Astrocyte of the spinal cord (primary cell): ENCODE measurements at places on chromosomes 12 and 14.

DNA sequence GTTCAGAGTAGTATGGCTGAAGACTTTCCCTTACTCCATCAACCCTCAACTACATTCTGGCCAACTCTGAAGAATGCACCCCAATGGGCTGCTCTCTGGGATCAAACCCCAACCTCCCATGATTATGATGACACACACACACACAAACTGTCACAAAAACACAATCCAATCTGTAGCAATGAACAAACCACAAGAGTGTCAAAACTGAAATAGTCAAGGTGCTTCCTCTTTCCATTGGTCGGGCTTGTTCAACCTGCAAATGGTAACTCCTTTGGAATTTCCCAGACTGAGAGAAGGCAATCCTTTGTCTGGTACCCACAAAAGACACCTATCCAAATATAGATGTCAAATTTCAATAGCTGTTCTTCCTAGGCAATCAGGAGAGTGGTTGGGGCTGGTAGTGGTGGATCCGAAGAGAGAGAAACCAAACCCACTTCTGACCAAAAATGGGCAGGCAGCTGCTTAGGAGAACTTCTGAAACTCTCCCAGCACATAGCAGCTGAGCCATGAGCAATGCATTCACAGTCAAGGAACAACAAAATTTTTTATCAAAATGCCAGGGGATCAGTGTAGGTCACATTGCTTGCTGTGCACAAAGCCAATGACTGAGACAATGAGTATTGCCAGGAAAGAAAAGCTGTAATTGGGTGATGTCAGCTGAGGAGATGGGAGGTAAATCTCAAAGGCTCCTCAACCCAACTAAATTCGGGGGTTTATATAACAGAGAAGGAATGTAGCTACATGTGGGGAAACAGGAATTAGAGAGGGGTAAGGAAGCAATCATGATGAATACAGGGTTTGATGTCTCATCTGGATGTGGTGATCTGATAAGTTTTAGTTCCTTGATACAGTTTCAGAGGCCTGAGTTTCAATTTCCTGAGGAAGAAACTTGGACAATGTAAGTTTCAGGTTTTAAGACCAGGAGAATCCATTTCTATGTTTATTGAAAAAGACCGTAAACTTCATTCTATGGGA lies 191.4 kb downstream of the KITLG start:
- DNase-seq: peak; percentile 29

DNA sequence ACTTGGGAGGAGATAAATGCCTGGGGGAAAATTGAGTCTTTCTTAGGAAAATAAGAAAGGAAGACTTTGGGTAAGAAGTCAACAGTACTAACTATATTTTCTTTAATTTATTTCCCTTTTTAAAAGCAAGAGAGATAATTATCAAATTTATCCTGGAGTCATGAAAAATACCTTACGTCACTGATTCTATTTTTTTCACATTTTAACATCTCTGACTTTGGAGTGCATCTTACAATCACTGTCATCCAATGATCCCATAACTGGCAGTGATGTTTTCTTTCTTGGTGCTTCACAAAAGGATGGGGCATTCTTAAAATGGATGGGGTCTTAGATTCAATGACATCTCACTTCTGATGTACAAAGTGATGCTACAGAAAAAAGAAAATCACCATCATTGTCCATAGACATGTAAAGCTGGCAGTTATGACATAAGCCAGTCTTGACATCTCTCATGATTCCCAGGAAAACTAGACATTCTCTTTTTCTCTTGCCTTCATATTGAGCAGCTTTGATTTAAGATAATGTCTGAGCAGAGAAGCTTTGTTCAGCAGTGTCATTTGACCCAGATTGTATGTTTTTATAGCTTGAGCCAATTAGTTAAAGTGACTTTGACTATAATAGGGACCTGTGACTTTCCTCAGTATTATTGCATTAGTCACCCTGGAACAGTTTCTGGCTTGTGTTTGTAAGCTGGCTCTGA lies 236.2 kb downstream of the EGLN3 start:
- peak; percentile 35 for DNase-seq

DNA sequence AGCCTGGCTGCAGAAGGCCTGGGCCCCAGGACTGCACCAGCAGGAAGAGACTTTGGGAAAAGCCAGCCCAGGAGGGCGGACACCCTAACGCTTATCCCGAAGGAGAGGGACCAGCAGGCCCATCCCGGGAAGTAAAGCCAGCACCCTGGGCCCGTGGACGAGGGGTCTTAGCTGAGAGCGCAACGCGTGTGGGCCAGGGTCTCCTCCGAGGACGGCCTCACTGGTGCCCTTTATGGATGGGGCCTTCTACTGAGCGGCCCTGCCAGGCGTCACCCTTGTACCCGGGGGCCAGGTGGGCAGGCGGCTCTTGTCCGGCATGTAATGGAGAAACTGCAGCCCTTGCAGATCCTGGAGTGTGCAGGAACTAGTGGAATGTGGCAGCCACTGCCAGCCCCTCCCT lies 14.1 kb downstream of the TEDC1 start:
- DNase-seq: no peak

GRCh38 chr14:82854901-82855300 lies 1321.2 kb upstream of the SEL1L start:
- DNase-seq: no peak

GRCh38 chr14:88934351-88934806 lies 109.9 kb downstream of the TTC8 start:
- peak; percentile 43 for DNase-seq

DNA sequence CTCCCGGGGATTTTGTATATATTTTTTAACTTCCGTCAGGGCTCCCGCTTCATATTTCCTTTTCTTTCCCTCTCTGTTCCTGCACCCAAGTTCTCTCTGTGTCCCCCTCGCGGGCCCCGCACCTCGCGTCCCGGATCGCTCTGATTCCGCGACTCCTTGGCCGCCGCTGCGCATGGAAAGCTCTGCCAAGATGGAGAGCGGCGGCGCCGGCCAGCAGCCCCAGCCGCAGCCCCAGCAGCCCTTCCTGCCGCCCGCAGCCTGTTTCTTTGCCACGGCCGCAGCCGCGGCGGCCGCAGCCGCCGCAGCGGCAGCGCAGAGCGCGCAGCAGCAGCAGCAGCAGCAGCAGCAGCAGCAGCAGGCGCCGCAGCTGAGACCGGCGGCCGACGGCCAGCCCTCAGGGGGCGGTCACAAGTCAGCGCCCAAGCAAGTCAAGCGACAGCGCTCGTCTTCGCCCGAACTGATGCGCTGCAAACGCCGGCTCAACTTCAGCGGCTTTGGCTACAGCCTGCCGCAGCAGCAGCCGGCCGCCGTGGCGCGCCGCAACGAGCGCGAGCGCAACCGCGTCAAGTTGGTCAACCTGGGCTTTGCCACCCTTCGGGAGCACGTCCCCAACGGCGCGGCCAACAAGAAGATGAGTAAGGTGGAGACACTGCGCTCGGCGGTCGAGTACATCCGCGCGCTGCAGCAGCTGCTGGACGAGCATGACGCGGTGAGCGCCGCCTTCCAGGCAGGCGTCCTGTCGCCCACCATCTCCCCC lies 777 bp downstream of the ASCL1 start:
- DNase-seq: peak; percentile 27

DNA sequence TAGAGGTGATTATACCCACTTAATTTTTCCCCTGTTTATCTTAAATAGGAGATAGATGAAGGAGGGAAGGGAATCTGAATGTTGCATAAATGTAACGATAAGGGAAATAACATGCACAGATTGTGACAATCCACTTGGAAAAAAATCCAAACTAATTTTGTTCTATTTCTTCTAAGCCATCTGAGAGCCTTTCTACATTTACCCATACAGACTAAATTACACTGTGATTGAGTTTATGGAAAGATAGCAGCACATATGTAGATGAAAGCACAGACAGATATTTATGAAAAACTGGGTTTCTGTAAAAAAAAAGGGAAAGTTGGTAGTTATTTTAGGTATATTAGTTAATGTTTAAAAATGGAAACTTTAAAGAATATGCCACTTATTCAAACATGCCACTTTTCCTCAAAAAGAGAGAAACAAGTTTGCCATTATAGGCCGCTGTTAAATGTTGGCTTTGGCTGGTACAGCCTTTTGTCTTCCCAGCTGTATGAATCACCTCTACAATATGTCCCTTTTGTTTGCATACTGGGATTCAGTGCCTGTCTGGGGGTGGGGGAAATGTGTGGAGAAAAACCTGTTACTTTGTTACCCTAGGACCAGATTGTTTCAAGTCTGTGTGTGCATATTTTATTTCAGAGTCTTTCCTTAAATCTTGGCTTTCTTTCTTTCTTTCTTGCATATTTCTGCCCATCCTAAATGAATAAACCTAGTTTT lies 470.2 kb upstream of the LMO3 start:
- DNase-seq: peak; percentile 27

- no peak for DNase-seq
Measured at GRCh38 chr12:14253496-14253895, 112.0 kb upstream of the ATF7IP start.

GRCh38 chr12:112107306-112108201 lies 1.0 kb downstream of the NAA25 start:
- DNase-seq: no peak

DNA sequence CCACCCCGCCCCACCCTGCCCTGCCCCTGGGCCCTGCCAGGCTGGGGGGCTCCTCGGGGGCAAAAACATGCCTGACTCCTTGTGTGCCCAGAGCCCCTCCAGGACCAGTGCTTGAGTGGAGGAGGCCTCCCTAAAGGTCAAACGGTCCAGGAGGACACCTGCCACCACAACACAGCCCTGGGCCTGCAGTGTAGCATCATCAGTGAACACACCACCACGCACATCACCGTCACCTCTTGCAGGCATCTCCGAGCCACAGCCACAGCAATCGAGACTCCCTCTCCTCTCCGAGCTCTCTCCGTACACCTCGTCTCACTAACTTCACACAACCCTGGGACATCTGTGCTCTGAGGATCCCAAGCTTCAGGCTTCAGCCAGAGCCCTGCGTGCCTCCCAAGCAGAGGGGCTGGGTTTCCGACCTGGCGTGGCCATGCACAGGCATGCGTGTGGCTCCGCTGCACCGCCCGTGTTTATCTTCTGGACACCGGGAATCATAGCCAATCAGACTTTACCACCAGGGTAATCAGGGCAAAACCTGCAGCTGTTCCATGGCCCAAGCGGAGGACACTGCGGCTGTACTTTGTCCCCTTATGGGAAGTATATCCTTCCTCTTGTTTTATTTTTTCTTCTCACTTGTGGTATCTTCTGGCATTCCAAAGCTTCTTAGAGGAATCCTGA lies 6.2 kb upstream of the DIO3 start:
- no peak for DNase-seq

GRCh38 chr12:15772405-15773018 lies 16.7 kb downstream of the EPS8 start:
- DNase-seq: no peak

DNA sequence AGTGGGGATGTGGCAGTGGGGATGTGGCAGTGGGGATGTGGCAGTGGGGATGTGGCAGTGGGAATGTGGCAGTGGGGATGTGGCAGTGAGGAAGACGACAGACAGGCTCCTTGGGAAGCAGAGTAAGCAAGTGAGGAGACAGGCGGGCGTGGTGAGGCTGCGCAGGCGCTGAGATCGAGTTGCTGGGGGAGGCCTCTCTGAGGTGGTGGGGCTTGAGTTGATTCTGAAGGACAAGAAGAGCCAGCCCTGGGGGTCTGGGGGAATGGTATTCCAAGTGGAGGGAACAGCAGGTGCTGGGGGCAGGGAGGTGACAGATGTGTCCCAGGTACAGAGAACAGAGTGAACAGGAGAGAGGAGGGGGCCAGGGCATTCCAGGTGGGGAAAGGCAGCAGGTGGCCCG lies 33.8 kb upstream of the TSPAN9 start:
- no peak for DNase-seq

GRCh38 chr14:25006961-25007795 lies 42.8 kb downstream of the STXBP6 start:
- DNase-seq: peak; percentile 78

GRCh38 chr12:111598637-111599452 lies at the start of gene ATXN2:
Gene ATXN2, minus strand, starts transcription at chr12:111599315. Its CDS starts 281 bp downstream, at chr12:111599034.
- no peak for DNase-seq

- DNase-seq: no peak
Measured at GRCh38 chr14:22422238-22422637, 166.8 kb downstream of the DAD1 start.

GRCh38 chr14:95712398-95712797 lies 1.5 kb downstream of the TCL1A start:
- DNase-seq: no peak

DNA sequence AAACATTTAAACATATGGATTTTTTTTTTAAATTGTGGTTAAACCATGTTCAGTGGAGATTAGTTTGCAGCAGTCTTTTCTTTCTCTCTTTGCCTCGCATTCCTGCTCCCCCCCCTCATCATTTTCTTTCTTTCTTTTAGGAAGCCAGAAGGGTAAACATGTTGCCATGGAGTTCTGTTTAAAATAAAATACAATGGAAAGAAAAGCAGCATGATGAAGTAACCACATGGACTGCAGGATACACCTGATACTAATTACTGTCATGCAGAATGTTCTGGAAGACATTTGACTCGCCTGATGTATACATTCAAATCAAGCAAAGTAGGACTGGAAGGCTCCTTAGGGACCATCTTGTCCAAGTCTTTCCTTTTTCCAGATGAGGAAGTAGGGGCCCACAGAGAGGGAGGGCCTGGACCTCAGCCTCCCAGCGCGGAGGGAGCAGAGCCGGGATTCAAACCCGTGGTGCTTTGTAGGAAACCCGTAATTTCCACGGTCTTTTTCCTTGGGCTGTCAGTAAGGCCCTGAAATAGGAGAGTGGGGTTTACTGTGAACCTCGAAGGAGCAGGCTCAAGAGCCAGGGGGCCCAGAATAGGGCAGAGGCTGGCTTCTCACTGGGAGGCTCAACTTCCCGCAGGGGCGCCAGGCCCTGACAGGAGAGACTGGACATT lies 2.4 kb upstream of the MEG3 start:
- no peak for DNase-seq

DNA sequence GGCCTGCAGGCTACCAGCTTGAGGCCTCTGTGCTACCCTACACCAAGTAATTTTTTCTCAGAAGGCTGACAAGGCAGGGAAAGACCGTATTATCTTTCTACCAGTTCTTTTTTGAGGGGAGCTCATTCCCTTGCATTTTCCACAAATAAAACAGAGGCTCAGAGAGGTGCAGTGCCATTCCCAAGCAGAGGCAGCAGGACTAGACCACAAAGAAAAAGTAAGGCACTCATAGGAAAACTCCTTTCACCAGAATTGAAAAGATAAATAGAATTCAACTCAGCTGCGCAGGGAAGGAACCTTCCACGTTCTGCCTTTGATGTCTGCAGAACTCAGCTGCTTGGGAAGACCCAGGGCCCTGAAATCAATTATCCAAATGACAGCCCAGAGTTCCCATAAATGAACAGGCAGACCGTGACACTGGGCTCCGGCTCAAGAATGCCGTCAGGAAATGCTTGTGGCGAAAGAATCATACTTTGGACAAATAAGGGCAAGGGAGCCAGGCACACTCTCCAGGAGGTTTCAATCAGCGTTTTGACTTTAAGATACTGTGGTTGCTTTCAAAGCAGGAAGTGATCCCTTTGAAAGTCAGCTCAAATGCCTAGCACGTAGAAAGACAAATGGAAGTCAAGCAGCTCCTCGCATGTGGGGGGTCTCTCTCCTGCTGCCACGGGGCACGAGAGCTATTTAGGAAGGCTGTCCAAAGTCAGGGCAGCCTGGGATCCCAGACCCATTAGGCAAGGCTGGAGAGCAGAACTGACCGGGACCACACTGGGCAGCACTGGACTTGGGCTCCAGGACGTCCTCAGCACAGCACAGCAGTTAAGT lies 14.0 kb downstream of the KCTD10 start:
- DNase-seq: peak; percentile 99
